ENCODE measurements at places on chromosomes 5 and 9. TPM values are rescaled to one million over a fixed set of nuclear protein-coding genes. Genes with fewer than 3 reads are reported as not detected.

GALNT12 gene
- 1.2 TPM for total RNA-seq

PTGES gene
- 3.3 TPM for total RNA-seq

PCDHA1 gene
- 6.6 TPM for total RNA-seq

CTSV gene
- total RNA-seq, result 0.94 TPM

SMIM33 gene
- total RNA-seq, result not detected

TSLP gene
- not detected for total RNA-seq

SLC6A7 gene
- total RNA-seq, result 0.62 TPM

SPINK9 gene
- total RNA-seq, result not detected

TMC1 gene
- 0.78 TPM for total RNA-seq

DMRT3 gene
- 0.16 TPM for total RNA-seq

ERAP2 gene
- total RNA-seq, result 10.9 TPM
